ENCODE measurements at places on chromosomes 5 and 9.

DNA sequence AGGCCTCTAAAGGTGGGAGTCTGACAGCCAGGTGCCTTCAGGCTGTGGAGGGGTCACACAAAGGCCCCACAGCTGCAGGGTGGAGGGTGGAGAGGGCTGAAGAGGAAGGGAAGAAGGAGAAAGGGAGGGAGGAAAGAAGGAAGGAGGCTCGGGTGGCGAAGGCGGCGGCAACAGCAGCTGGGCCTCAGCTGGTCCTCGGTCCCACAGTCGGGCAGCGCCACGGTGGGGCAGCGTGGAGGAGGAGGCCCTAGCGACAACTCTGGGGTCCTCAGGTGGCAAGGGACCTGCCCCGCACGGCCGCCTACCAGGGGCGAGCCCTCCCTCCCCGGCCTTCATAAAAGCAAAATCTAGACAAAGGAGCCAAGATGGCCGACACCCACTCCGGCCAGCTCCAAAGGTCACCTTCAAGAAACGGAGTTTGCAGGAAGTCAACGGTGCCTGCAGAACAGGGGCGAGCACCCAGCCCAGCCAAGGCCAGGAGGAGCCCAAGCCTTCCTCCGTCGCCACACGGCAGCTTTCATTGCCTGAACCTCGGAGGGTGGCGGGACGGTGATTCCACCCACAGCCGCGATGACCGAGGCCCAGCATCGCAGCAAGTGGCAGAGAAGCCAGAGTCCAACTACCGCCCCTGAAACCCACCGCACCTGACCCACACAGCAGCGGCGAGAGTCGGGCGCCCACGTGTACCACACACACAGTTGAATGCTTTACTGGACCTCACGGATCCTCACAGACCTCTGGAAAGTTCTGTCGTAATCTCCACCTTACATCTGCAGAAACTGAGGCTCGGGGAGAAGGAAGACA is 98.7 kb downstream of the VAV2 start:
- DNase-seq, result no peak

- no peak for DNase-seq
Measured at GRCh38 chr5:95369782-95370181, 21.4 kb upstream of the FAM81B start.

GRCh38 chr5:124349931-124350330 is 396.5 kb downstream of the ZNF608 start:
- DNase-seq, result no peak

DNA sequence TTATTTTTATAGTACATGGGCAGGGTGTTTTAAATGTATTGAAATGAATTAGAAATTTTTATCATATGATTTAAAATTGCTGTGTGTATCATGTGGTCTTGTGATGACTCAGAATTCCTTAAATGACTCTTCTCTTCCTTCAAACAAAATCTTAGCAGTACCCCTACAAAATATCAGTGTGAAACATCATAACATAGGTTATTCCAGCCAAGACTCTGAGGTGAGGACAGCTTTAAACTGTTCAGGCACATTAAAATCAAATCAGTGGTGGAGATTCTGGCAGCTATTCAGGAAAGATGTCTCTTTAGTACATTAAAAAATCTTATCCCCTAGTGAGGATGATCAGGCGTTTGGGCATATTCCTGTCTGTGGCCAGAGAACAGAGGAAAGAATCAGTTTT is 174.0 kb downstream of the MAN2A1 start:
- DNase-seq, result no peak

DNA sequence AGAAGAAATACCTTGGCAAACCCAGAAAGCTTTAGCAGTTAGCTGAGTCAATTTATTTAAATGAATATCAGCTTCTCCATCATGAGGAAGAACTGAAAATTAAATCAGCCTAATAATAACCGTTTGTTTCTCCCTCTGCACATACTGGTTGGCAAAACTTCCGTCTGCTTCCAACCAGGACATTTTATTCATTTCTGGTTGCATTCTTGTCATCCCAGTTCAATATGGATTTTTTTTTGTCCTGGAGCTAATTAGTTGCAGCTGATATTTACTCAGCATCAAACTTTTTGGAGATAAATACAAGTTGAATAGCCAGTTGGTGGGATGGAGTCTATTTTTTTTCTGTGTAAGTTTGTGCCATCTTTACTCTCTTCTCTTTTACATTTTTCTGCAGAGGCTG is 126.5 kb upstream of the GDNF start:
- no peak for DNase-seq

DNA sequence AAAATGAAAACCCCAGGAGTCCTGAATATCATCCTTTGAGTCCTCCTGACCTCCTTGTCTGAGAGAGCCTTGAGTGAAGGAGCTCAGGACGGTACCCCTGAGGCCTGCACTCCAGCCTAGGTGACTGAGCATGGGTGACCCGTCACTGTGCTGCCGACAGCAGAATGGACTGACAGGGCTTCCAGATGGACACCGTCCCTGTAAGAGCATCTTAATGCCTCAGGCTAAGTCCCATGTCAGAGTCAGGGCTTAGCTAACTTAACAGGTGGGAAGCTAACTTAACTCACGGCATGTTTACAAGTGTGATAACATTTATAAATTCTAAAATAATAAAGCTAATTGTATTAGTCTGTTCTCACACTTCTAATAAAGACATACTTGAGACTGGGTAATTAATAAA is 68.3 kb downstream of the IL6ST start:
- no peak for DNase-seq

DNA sequence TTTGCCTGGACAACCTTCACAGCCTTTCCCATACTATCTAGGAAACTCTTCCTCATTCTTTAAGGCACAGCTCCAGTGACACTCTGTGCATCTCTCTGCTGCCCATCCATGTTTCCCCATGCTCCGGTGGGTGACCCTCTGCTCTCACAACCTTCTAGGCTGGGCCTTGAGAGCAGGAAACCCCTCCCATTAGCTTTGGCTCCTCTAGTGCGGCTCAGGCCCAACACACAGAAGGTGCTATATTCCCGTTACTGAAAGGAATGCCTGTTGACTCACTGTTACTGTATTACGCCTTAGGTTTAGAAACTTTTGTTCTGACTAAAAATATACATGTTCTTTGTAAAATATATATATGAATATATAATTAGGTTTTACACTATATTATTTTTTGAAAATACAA is 8.1 kb upstream of the CCL28 start:
- no peak for DNase-seq

DNA sequence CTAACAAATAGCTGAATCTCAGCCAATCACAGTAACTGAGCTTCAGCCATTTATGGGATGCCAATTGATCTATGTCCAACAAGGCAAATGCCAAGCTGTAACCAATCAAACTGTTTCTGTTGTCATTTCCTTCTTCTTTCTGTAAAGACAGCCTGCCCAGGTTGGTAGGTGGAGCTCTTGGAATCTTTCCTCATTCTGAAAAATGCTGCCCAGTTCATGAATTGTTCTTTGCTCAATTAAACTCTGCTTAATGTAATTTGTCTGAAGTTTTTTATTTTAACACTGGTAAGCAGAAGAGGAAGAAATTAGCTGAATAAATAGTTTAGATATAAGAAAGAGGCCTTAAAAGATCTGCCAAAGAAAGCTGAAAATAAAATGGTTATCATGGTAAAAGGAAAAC is 1235.6 kb downstream of the EFNA5 start:
- DNase-seq, result no peak

GRCh38 chr9:79346350-79347020 is 225.3 kb upstream of the TLE4 start:
- DNase-seq, result no peak

DNA sequence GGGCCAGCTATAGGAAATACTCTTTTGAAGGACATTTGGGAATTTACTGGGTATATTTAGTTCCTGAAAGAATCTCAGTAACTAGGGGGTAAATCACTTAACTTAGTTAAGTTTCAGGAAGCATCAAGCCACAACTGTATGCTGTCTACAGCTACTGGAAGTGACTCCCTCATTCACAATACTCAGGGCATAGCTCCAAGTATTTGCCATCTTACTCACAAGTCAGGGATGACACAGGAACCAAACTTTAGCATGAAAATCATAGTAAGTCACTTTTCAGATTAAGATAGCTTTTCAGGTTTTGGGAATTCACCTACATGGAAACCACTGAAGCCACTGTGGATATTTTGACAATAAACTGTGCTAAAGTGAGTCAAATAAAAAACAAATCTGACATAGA is 242.4 kb upstream of the ATP10B start:
- DNase-seq, result no peak

DNA sequence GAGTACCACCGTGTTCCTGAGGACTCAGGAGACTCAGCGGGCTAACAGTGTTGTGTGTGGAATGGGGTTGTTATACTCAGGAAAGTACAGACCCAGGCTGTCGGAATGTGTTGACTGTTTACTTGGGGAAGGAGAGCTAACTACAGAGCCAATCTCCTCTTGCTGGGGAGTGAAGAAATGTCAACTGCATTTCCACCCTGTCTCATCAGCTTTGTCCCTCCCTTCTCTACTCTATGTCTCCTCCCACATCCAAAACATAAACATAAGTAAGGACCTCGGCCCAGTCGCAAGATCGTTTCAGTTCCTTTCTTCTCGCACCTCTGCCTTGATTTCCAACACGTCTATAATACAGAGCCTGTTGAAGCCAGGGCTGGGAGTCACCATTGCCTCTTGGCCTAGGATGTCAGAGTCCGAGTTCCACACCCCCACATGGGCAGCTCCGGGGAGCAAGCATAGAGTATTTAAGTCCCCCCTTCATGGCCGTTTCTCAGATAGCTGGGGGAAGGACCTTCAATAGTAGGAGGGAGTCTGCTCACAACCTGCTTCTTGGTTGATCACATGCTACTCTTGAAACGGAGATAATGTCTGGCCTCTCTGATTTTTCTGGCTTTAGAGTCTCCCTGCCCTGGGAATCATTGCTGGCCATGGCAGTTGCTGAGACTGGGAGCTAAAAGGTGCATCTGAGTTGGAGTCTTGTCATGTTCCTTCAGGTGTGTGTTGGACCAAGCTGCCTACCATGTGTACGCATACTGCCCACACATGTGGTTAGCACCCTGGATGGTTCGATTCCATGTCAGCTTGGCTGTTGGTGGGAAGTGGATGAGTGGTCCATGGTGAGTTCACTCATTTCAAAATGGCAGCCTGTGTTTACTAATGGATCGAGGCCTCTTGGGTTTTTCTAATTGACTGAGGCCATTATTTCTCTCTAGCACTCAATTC is 147.3 kb downstream of the MTX3 start:
- no peak for DNase-seq

DNA sequence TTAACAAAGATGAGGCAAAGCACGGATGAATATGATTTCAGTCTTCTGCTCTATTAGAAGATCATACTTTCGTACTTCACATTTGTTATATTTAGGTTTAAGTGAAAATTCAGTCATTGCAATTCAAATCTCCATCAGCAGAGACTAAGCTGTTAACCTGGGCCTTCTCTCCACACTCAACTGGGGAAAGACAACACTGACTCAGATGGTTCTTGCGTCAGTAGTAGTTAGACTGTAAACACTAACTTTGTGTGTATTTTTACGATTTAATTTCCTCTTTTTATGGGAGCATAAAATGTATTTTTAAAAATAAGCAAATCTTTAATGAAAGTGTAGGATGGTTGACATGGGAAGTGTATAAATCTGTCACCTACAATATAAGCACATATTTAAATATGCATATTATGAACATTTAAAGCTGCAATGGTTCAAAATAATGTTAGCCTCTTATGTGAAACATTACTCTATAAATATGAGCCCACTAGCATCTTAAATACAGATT is 42.7 kb upstream of the ZNF608 start:
- no peak for DNase-seq
